ENCODE measurements at places on chromosomes 7 and 10.

GRCh38 chr10:114526126-114526503 is 121.8 kb upstream of the AFAP1L2 start:
- DNase-seq, result no peak

DNA sequence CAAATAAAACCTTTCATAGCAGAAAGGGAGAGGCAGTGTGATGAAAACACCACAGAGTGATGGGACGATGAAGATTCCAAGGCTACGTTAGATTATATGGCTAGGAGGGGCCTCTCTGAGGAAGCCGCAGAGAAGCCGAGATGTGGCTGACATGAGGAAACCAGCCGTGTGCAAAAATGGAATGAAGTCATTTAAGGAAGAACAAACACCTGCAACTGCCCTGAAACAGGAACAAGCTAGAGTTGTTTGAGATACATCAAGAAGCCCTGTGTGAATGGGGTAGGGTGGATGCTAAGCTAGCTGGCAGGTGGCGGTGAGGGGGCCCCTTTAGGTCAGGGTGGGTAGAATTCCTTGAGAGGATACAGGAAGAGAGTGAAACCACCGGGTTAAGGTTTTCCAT is 129.5 kb downstream of the KLF6 start:
- DNase-seq, result no peak

DNA sequence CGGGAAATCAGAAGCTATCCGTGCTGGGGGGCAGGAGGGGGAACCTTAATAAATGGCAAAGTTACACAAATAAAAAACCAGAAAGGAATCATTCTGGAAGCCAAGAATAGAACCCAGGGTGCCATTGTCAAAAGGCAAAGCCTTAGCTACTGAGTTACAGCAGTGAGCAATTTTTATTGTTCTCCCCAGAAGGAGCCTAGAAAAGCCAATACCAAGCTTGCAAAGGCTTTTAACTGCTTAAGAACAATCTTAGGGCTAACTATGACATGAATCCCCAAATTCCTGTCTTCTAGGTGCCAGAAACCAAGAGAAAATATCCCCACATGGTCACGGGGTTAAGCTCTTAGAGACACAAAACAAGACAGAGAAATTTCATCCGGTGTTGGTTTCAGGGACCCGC is 482.7 kb downstream of the CCSER2 start:
- DNase-seq, result no peak

- no peak for DNase-seq
Measured at GRCh38 chr7:28905464-28905863, 52.7 kb downstream of the TRIL start.

DNA sequence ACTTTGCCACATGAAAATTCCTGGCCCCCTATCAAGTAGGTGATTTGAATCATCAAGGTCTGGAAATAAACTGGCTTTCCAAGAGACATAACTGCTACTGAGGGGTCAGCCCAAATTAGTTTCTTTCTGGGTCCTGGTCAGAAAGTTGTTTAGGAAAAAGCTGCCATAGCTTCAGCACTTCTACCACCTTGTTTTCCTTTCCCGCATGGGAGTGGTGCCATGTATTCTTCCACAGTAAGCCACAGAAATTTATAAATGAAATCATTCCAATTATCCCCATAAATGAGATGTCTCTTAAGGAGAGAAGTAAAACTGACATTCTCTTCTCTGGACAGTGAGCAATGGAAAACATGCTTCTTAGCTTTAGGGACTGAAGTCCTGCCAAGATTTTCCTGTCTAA is 80.8 kb downstream of the PHYHIPL start:
- no peak for DNase-seq

- DNase-seq, result no peak
Measured at GRCh38 chr10:101094121-101094879, 32.5 kb downstream of the KAZALD1 start.

All from Panc1 (cell line).